ENCODE measurements at places on chromosomes 1 and 21.
A peak's percentile ranks its signal among the peaks of the same experiment; 100 is the strongest.

- DNase-seq, result no peak
Measured at GRCh38 chr1:51968632-51969031, 21.9 kb downstream of the RAB3B start.

DNA sequence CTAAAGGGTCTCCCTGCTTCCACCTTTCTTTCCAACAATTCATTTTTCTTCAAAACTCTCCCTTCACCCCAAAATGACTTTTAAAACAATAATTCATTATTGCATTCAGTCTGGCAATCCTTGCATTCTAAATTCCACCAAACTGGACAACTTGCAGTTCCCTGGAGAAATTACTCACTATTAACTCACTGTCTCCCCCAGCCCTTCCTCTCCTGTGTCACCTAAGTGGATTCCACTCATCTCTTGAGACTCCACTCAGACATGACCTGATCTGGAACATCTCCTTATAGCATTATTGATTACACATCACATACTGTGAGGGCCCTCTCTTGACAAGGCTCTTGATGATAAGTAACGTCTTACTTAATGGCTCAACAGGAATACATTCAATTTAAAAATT lies 257.1 kb downstream of the BRINP2 start:
- no peak for DNase-seq

- DNase-seq, result peak; percentile 37
Measured at GRCh38 chr21:46295996-46296752, 10.0 kb downstream of the YBEY start.

DNA sequence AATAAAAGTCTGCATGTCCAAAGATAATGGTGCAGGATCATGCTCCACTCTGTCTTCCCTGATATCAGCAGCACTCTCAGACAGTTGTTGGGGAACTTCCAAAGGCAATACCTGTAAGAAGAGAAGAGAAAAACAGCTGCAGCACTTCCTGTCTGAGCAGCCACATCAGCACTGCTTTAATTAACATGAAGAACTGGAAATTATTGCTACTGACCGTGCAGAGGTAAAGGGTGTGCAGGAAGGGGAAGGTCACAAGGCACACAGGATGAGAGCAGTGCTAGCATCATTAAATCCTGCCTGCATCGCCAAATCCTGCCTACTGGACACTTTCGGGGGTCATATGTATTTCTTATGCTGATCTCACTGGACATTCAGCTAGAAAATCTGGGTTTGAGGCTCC lies 379.0 kb downstream of the LMX1A start:
- DNase-seq, result no peak

DNA sequence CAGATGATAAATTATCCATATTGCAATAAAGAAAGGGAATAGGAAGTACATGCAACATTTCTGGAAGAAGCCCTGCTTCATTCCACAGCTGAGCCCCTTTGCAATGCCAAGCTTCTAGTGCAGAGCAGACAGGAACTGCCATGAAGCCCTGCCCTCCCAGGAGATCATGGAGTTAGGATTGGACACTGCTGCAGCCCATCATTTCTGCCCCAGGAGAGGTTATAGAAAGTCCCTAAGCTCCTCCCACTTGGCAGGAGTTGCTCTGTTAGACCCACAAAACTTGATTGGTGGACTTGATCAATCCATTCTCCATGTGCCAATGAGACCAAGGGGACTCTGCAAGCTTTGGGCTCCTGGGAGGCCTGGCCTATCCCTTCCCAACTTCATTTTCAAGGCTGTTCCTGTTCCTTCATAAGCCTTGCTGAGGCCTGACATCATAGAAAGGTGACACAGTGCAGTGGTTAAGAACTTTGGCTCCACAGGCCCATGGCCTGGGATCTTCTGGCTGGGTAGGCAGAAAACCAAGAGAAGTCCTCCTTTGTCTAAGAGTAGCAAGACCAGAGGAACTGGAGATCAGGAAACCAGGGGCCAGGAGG lies 1.3 kb upstream of the LAPTM5 start:
- DNase-seq, result no peak

DNA sequence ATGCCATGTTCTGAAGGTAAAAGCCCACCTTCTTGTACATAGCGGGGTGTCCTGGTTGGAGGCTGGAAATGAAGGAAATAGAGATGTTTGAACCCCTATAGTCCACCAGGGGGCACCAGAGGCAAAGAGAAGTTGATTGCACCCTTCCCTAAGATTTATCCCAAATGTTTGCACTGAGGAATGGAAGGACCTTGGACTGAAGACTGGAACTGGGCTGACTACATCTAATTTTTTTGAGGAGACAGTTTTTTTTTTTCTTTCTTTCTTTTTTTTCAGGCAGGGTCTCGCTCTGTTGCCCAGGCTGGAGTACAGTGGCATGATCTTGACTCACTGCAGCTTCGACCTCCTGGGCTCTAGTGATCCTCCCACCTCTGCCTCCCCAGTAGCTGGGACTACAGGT lies 55.3 kb upstream of the EIF4G3 start:
- peak; percentile 41 for DNase-seq

DNA sequence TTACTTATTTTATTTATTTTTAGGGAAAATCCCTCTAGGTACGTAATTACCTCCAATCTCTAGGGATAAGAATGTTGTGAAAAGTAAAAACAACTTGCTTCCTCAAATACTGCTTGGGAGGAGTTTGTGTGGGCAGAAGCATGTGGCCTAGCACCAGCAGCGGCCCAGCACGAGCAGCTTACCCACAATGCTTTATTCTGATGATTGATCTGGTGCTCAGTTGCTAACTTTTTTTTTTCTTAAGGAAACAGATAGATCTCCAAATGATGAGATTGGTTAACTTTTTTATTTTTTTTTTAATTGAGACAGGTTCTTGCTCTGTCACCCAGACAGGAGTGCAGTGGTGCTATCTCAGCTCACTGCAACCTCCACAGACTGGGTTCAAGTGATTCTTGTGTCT lies 4.2 kb downstream of the CLIC6 start:
- no peak for DNase-seq

GRCh38 chr1:26328597-26328996 lies 10.8 kb downstream of the CD52 start:
- no peak for DNase-seq

DNA sequence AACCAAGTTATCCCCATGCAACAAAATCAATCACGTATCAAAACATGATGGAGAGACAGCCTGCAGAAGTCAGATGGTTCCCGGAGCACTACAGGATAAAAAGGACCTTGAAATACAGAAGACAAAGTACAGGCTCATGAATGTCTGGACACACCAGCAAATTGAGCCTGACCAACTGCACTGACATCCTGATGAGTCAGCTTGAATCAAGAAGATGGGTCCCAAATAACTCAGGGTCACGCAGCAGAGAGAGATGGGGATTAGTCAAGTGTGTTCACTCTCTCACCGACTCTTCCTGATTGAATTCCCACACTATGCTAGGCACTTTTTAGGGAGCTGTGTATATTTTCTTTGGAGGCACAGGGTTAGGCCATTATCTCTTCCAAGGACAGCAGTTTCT lies 71.1 kb upstream of the DIRAS3 start:
- DNase-seq, result no peak

All from CD4-positive, alpha-beta T cell treated with Interleukin-15 for 4 hours (primary cell).